Activated T-helper 1 cell treated with anti-CD3 and anti-CD28 coated beads, Interleukin-2, amount 50 U/mL, for 16 hours (primary cell): ENCODE measurements at places on chromosomes 1 and 21.

- no peak for DNase-seq
Observed at GRCh38 chr1:23466423-23466989, 17.5 kb downstream of the ASAP3 start.

DNA sequence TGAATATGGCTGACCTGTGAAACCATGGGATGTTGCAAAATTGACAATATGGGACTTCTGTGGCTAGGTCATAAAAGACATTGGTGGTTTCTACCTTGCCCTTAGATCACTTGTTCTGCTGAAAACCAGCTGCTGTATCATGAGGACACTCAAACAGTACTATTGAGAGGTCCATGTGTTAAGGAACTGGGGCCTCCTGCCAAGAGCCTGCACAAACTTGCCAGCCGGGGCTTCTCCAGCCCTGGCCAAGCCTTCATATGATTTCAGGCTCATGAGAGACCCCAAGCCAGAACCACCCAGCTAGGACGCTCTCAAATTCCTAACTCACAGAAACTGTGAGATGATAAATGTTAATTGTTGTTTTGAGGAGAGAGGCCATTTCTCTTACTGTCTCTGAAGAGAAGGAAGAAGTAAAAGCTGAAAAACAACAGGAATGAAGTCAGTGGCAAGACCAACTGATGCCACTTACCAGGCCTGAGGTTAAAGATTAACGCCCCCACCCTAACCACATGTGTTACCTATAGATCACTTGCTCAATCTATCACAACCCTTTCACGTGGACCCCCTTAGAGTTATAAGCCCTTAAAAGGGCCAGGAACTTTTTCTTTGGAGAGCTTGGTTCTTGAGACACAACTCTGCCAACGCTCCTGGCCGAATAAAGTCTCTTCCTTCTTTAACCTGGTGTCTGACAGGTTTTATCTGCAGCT lies 3.9 kb upstream of the PITHD1 start:
- DNase-seq, result no peak

- no peak for DNase-seq
Observed at GRCh38 chr1:97245026-97245425, 523.4 kb downstream of the PTBP2 start.

DNA sequence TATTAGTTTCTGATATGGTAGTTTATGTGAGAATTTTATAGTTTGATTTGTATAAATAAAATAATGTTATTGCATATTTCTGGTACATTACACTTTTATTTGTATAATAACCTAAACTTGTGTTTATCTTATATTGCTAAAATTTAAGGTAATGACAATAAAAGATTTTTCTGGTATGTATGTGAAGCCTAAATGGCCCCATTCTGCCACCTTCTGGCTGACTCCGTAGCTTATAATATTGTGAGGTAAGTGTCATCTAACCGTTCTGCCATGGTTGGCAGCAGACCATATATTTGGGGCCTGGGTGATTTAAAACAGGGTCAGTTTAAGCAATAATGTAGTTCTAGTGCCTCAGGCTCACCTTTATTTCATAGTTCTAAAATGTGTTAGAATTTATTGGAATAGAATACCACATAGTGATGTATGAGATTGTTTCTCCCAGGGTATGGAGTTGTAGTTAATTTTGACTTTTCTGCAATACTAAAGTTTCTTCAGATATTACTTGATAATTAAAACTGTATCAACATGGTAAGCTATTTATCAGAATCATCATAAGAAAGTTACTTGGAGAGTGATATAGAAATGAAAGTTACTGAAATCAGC lies 21.2 kb upstream of the PRKACB start:
- DNase-seq, result no peak

DNA sequence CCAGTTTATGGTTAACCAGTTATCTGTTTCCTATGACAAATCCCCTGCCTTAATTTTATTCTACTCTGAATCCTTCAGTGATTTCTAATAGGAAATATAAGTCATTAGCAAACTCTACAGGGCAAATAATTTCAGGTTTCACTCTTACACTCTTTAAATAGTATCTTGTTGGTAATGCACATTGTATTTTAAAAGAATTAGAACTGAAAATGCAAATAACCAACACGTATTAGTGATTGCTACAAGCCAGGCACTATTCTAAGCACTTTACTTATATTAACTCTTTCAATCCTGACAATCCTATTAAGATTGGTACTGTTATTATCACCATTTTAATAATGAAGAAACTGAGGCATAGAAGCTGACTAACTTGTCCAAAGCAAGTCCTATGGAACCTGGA lies 48.3 kb upstream of the LHX8 start:
- no peak for DNase-seq

- DNase-seq, result no peak
Observed at GRCh38 chr1:38790422-38791163, 69.0 kb downstream of the RRAGC start.

GRCh38 chr1:116722016-116722838 lies 32.0 kb upstream of the CD2 start:
- no peak for DNase-seq

DNA sequence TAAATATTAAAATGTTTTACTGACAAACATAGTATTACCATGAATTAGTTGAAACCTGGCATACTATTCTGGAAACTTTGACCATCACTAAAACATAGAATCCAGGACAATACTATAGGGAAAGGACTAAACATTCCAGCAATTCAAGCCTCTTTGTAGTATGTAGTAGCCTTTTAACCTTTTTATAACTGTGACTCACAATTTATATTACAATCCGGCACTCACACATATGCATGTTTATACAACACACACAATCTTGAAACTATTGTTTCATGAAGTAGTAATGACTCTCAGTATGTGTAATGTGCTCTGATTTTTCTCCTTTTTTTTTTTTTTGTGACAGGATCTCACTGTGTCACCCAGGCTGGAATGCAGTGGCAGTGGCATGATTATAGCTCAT lies 64.3 kb downstream of the ANKRD13C start:
- DNase-seq, result no peak

GRCh38 chr1:226542623-226543103 lies 5.9 kb upstream of the STUM start:
- no peak for DNase-seq

DNA sequence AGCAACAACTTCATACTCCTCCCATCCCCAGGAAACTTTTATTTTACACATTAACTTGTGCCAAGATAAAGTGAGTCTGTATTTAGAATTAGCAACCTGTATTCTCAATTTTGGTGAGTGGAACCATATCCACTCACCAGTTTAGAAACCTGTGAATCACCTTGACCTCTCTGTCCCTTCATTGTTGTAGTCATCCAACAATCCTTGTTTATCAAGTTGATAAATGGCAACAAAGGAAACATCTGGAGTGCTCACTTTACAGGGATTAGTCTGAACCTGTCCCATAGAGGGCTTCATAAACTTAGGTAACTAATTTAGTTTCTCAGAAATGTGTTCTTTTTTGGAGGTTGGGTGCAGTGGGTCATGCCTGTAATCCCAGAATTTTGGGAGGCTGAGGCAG lies 3.9 kb upstream of the CLSPN start:
- no peak for DNase-seq

DNA sequence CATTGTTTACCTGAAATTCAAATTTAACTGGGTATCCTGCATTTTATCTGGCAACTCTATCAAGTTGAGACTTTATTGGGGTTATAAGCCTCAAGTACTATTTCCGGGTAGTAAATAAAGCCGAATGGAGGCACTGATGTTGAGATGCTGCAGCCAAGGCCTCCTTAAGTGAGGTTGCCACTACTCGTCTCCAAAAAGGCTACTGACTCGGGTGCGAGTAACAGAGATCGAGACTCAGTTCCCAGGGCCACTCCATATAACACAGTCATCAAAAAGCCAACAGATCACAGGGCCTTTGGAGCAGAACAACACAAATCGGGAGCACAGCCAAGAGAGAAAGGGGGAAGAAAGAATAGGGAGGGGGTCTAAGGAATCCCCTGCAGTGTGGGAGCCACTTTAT lies 524 bp downstream of the COPA start:
- no peak for DNase-seq

- no peak for DNase-seq
Observed at GRCh38 chr1:19080721-19081120, 124.2 kb upstream of the IFFO2 start.

DNA sequence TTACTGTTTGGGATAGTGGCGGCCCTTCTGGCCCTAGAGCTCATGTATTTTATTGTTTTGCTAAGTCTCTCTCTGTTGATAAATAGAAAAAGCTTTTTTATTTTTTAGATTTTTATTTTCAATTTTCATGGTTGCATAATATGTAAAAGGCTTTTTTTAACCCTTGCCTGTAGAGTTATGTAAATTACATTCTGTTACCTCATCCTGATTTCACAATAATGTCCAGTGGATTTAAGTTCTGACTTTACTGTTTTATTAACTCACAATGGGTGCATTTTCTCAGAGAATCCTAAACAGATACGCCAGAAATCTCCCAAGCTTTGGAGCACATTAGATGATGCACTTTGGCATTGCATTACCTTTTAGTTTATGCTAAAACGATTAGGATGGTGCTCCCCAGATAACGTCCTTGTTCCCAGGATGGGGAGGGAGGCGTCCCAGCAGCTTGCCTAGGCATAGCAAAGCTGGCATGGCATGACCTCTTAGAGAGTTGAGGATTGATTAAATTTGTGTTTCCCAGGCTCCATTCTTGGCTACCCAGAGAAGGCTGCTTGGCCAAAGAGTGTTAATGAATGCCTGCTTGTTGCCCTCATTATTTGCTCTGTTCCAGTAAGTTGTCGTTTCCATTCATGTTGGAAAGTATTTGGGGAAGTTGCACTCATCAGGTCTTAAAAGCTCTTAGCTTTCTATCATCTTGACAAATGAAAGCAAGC lies 17.1 kb downstream of the UTP25 start:
- DNase-seq, result no peak

DNA sequence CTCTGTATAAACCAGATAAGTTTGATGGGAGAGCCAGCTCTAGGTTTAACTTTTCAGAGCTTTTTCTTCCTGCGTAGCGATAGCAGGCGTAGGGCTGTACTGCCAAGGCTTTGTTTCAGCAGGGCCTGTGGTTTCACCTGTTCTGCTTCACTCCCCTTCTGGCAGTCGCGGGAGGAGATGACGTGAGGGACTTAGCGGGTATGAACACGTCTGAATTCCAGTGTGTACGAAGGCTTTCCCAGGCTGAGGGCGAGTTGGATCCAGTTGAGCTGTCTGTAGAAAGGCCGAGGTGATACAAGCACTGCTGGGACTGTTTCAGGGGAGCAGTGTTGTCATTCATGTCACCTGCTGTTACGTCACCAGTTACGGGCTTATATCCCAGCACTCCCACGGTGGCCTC lies 21.2 kb downstream of the PEX14 start:
- DNase-seq, result no peak

DNA sequence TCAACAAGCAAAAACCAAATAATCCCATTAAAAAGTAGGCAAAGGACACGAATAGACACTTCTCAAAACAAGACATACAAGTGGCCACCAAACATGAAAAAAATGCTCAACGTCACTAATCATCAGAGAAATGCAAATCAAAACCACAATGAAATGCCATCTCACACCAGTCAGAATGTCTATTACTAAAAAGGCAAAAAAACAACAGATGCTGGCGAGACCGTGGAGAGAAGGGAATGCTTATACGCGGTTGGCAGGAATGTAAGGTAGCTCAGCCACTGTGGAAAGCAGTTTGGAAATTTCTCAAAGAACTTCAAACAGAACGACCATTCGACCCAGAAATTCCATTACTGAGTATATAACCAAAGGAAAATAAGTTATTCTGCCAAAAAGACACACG lies 145.1 kb upstream of the EDN2 start:
- DNase-seq, result no peak

GRCh38 chr21:44263221-44263760 lies 1.6 kb upstream of the DNMT3L start:
- no peak for DNase-seq

DNA sequence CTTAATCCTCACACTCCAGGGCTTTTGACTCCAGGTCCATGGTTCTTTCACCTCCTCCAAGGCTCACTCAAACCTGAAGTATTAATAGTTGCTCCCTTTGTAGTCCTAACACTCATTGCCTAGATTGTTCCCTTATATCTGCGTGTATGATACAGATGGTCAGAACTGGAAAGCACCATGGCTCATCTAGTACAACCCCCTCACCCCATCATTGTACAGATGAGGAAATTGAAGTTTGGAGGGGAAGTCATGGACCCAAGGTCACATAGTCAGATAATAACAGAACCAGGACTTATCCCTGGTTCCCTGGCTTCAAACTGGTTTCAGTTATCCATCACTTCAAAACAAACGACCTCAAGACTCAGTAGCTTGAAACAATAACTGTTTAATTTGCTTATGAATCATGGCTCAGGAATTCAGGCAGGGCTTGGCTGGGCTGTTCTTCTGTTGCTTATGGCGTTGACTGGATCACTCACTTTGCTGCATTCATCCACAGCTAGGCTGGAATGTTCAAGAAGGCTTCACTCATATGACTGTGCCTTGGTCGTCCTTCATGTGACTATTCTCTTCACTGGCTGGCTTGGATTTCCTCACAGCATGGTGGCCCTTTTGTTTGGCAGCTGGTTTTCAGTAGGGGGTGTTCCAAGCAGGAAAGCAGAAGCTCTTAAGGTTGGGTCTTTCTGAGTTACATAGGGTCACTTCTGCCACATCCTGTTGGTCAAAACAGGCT lies 5.0 kb downstream of the NOS1AP start:
- DNase-seq, result no peak

DNA sequence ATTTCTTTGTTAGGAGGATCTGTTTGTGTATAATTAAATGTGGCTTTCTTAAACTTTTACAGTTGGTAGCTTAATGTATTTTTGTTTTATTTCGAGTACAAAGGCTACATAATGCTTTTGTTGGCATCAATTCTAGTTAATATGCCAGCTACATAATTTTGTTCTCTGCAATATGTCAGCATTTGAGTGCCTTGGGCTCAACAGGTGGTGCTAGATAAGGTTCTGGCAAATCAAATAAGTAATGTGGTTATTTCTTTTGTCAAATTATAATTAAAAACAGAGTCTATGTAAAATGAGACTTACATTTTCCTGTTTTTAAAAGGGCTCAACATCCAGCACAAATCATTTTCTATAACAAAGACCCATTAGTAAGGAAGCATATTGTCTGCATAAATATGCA lies 410.6 kb upstream of the NR5A2 start:
- DNase-seq, result no peak

DNA sequence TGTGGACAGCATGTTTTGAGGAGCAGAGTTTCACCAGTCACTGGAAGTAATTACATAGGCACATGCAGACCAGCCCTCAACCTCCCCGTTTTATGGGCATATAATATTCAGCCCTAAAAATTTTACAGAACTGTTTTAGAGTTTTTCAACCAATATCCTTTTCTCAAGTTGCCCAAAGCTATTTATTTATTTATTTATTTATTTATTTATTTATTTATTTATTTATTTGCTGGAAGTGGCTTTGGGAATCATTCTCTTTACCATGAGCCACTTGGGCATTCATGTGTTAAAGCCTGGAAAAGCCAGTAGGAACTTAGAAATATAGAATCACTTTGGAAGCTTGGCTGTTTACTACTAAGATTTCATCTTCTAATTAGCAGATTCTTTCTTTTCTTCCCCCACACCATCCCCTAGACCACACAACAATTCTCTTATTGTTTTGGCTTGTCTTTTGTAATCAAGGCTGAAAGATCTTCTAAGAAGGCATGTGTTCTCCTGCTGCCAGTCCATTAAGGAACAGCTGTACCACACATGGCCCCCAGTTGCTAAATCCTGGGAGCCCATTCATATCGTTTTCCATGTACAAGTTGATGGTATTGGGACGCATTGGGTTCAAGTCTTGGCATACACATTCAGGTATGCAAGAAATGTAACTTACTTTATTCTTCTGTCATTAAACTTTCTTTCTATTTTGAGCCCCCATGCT lies 220.0 kb downstream of the PAPPA2 start:
- no peak for DNase-seq

- DNase-seq, result no peak
Observed at GRCh38 chr1:5747426-5748285, 244.6 kb downstream of the NPHP4 start.

GRCh38 chr21:25107708-25108107 lies 499.6 kb downstream of the MRPL39 start:
- no peak for DNase-seq
